ENCODE measurements at places on chromosomes 11 and 22.

DNA sequence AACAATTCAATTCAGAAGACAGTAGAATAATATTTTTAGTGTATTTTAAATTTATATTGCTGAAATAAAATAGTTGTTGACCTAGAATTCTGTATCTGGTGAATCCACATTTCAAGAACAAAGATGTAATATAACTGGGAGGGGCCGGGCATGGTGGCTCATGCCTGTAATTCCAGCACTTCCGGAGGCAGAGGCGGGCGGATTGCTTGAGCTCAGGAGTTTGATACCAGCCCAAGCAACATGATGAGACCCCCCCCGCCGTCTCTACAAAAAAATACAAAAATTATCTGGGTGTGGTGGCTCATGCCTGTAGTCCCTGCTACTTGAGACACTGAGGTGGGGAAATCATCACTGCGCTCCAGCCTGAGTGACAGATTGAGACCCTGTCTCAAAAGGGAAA, 72.6 kb downstream of the CD82 start:
- no peak for DNase-seq

DNA sequence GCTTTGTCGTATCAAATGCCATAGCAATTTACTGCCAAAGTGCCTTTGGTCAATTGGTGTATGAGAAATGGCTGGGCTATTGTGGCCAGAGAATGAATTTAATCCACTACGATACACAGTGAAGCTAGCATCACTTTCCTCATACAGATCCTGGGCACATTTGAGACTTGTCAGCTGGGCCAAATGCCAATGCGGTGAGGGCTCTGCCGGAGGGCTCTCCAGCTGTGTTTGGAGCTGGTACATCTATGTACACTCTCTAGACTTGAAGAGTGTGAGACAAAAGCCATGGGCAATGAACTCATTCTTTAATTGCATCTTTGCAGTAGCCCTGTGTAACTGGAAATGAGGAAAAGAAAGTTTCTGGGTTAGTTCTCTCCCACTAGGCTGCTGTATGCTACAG, 1052.9 kb downstream of the NTM start:
- no peak for DNase-seq

- DNase-seq: peak; percentile 58
Measured at GRCh38 chr11:723120-723883, 17.3 kb downstream of the EPS8L2 start.

DNA sequence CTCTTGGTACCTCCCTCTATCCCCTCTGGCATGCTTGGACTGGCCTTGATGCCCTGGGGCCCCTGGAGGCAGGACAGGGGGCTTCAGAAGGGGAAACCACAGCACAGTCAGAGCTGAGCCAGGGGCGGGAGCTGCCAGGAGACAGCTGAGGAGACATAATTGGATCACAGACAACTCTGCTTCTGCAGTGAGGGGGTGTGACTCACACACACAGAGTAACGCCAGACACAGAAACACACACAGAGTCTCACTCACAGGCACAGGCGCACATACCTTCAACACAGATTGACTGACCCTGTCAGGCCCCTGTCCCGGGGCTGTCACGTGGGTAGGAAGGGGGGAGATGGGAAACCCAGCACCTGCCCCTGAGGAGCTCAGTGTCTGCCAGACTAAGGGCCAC, 20.6 kb downstream of the STARD10 start:
- DNase-seq: no peak

DNA sequence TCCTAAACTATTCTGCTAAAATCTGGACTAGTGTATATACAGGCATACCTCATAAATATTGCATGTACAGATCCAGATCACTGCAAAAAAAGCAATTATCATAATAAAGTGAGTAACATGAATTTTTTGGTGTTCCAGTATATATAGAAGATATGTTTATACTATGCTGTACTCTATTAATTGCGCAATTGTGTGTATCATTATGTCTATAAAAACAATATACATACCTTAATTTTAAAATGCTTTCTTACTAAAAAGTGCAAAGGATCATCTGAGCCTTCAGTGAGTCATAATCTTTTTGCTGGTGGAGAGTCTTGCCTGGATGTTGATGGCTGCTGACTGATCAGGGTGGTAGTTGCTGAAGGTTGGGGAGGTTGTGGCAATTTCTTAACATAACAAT, 35.4 kb upstream of the CEP295 start:
- DNase-seq: no peak

DNA sequence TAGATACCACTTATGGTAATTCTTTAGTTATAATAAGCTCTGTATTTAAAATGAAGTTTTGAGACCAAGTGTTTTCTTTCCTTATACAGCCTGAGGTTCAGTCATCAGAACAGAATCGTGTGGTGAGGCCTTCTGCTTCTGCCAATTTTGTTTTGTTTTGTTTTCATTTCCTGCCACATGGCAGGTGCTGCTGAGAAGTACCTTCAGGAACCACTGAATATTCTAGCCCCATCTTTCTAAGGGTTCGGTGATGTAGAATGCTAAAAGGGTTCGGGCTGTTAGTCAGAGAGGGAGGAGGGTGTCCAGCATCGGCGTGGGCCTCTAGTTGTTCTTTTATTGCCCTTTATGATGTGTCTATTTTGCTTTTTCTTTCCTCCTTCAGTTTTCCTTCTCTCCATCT, 25.8 kb downstream of the TNRC6B start:
- DNase-seq: peak; percentile 53

DNA sequence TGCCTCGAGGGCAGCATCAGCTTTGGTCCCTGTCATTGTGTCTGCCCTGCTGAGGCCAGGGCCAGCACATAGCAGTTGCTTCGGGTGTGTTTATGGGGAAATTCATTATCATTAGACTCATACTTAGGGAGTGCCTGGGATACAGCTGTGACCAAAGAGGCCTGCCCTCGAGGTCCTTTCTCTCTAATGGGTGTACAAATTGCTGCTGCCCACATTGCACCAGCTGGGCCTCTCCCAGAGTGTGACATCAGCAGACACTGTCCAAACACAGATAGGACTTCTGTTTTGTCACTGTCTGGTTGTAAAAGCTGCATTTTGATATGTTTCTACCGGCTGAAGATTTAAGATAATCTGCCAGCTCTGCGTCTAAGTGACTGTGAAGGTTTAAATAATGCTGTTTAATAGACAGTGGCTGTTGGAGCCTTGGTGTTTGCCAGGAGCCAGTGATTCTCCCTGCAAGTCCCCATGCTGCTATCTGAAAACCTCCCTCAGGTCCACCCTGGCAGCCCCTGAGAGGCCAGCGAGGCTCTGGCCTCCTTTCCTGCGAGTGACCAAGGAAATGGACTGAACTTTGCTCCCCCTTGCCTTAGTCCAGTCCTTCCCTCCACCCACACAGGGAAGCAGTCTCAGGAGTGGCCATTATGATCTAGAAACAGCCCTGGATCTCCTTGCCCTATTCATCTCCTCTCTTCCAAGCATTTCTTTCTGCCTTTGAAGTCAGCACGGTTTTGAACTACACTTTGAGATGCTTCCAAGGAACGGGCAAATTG, 505.2 kb downstream of the TBC1D22A start:
- no peak for DNase-seq

DNA sequence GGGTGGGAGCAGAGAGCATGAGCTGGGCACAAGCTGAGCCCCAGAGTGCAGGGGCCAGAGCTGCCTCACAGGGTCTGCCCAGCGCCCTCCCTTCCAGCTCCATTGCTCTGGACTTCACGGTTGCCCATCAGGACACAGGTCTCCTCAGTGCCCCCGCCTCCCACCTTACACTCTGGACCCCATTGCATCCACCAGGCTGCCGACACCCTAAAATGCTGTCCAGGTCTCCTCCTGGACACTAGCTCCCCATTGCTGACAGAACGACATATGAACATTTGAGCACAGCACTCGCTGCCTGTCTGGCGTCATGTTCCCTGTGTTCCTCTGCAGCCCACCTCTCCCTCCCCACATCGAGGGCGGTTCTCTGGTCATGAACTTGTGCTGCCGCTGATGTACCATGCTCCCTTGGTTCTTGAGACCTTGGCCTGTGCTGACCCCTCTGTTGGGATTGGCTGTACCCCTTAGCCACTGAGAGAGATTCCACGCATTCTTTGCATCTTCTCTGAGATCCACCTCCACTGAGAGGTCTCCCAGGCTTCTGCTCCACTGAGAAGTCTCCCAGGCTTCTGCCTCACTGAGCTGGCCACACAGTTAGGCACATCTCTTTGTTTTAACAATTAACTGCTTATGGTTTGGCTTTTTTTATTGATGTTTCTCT, 34.2 kb upstream of the NECTIN1 start:
- no peak for DNase-seq

DNA sequence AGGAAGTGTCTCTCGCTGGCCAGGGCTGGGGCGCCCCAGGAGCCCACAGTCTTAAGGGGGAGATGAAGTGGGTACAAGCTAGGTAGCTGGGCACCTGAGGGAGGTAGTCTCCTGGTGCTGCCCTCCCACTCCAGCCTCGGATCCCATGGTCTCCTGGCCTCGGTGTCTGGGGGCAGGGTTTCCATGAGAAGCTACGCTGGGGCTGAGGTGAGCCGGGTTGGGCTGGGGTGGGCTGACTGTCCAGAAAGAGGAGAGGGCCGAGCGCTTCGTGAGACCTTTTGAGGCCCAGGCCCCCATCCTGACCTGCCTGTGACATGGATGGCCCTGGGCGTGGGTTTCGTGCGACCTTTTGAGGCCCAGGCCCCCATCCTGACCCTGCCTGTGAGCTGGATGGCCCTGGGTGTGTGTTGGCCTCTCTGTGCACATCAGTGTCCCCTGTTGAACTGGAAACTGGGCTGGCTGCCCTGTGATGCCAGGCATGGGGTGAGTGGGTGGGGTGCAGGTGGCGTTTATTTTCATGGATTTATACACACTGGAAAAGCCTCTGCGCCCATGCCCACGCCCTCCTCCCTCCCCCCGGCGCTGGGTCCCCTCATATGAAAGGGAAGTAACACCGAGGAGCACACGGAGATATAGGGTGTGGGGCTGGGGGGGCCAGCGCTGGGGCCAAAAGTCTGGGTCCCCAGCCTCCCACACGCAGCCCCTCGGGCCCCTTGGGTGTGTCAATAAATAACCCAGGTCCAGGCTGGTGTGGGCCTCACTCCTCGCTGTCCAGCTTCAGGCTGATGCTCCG, 8.6 kb downstream of the AIP start:
- DNase-seq: no peak

GRCh38 chr22:23305321-23305910, 125.1 kb downstream of the BCR start:
- no peak for DNase-seq

- DNase-seq: no peak
Measured at GRCh38 chr11:38416141-38416540, 1818.1 kb upstream of the RAG2 start.

GRCh38 chr22:43317239-43317638, 25.9 kb downstream of the SCUBE1 start:
- DNase-seq: no peak

DNA sequence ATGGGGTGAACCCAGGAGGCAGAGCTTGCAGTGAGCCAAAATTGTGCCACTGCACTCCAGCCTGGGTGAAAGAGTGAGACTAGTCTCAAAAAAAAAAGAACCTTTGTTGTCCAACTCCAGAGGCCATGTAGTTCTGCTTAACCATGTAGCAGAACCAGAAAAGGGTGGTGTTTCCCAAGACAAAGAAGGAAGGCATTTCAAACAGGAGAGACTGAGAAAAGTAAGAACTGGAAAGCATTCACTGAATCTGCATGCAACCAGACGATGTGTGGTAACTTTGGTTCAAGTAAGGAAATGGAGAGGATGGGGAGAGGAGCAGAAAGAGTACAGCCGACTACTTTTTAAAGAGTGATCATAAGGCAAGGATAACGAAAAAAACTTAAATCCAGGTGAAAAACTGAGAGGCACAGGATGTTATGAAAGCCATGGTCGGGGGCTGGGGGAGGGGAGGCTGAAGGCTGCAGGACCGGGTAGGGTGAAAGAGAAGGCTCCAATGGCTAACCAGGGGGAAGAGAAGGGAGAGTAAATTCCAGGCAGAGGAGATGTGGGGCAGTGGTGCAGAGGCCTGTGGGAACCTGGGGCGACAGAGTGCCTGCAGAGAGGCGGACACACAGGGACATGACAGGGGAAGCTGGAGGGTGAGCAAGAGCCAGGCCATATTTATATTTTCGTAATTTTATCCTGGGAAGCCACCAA, 48.8 kb downstream of the MAPK1 start:
- DNase-seq: no peak

- DNase-seq: no peak
Measured at GRCh38 chr11:94826415-94826814, 58.3 kb downstream of the AMOTL1 start.

DNA sequence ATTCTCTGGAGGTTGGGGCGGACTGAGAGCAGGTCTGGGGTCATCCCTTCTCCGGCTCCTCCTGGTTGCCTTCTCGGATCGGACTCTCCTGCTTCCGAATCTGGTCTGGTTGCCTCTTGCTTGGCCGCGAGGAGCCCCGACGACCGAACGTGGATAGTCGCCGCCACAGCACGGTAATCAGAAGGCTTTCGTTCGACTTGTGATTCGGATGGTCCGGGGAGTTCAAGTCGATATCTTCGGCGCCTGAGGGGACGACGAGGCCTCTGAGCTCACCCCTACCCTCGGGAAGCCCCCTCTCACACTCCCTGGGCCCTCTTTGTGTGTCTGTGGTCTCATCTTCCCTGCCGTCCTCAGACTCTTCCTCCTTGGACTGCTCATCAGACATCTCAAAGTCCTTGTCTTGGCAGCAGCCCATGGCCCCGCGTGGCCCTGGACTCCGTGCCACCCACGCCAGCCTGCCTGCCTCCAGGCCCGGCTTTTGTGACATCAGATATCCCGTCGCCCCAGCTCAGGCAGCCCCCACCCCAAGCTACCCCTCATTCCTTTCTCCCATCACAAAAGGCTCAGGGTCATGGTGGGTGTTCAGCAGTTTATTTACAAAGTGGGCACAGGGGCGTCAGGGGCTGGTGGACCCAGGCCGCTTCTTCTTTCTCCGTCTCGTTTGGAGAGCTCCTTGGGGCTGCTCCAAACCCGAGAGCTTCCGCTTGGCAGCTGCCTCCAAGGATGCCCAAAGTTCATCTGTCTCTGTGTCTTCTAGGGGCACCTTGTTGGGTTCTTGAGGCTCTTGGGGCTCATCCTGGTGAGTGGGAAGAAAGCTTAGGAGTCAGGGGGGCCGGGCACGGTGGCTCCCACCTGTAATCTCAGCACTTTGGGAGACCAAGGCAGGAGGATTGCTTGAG, at the start of gene TEX54:
Gene TEX54, minus strand, starts transcription at position 506 of the 899 bp plus-strand sequence.
- no peak for DNase-seq

DNA sequence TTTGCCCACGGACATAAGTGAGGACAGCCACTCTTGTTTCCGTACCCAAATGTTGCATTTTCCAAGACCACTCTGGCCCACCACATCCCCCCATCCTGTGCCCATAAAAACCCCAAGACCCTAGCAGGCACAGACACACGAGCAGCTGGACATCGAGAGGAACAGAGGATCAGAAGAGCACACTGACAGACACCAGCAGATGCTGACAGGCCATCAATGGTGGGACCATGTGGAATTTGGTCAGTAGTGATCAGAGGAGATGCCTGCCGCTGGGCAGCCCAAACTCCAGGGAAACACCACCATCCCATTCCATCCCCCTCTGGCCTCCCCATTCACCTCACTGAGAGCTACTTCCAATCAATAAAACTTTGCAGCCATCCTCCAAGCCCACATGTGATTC, 87.0 kb downstream of the DLG2 start:
- no peak for DNase-seq

- DNase-seq: no peak
Measured at GRCh38 chr11:86896441-86896841, 58.8 kb downstream of the FZD4 start.

- no peak for DNase-seq
Measured at GRCh38 chr11:76588455-76589325, 81.9 kb downstream of the LRRC32 start.

GRCh38 chr11:58578136-58578634, 678 bp upstream of the ZFP91 start:
- peak; percentile 99 for DNase-seq

Measured in Jurkat, Clone E6-1 (cell line).